Inflammatory macrophage treated with lipopolysaccharide for 4 hours (primary cell): ENCODE measurements at places on chromosomes 11 and 22.

- DNase-seq = no peak
Measured at GRCh38 chr11:78067704-78068103, 4.0 kb downstream of the THRSP start.

- DNase-seq = no peak
Measured at GRCh38 chr22:39362271-39362670, 12.5 kb downstream of the SYNGR1 start.

DNA sequence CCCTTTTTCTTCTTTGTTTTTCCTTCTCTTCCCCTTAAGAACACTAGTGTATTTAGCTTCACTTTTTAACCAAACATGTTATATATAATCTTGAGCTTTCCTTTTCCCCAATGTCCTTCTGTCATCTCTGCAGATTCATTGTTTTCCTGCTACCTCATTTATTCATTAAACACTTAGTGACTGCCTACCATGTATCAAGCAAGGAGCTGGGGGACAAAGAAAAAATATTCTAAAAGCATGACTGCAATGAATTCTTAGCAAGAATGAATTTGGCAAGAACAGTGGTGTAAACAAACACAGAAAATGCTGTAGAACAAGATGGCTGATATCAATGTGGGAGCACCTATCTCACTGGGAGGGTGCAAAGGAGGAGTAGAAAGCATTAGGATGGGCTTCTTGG lies 247.0 kb upstream of the CCDC90B start:
- no peak for DNase-seq

- no peak for DNase-seq
Measured at GRCh38 chr11:131669401-131669780, 299.0 kb downstream of the NTM start.

GRCh38 chr11:86469491-86470388 lies 95.1 kb downstream of the CCDC81 start:
- DNase-seq = no peak
